NT2/D1 (cell line): ENCODE measurements at places on chromosomes 1 and 21.

- DNase-seq: no peak
Observed at GRCh38 chr1:31062867-31063380, 2.6 kb downstream of the PUM1 start.

- peak; percentile 36 for DNase-seq
Observed at GRCh38 chr1:6052543-6053205, 7.0 kb downstream of the KCNAB2 start.

DNA sequence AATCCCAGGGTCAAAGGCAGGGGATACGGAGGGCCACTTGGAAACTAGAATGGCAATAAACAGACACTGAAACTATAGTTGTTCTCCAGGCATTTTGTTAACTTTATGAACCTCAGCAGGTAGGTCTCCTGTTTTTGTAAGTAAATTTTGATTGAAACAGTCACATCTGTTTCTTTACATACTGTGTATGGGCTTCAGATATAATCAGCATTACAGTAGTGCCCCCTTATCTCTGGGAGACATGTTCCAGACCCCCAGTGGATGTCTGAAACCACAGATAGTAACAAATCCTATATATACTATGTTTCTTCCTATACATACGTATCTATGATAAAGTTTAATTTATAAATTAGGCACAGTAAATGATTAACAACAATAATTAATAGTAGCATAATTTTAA is 11.5 kb downstream of the STIL start:
- no peak for DNase-seq

DNA sequence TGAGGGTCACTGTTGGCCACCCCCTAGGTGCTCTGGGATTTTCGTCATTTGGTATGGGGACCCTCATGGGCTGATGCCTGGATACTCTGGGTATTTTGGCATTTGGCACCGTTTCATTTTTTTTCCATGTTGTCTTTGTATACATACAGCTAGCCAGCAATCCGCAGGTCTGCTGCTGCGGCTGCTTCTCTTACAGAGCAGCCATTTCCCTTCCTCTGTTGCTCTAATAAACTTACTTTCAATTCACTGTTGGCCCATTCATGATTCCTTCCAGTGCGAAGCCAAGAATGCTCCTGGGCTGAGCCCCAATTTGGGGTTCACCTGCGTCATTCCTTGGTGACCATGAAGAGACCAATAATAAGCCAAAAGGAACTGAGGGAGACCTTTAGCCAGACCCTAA is 21.5 kb downstream of the GON4L start:
- no peak for DNase-seq

DNA sequence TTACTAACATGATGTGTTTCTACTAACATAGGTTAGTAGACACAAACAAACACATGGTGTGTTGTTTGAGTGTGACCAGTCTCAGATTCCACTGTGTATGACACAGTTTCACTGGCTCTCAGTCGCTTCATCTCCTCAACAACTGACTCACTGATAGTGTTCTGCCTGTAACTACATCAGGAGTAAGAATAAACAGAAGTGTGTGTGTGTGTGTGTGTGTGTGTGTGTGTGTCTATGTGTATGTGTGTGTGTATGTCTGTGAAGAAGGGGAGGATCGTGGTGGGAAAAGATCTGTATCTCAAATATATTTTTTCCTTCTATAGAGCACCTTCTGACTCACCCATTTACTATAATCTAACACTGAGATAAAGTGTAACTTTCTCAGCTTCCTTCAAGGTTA is 391.0 kb downstream of the PTPRC start:
- DNase-seq: no peak

DNA sequence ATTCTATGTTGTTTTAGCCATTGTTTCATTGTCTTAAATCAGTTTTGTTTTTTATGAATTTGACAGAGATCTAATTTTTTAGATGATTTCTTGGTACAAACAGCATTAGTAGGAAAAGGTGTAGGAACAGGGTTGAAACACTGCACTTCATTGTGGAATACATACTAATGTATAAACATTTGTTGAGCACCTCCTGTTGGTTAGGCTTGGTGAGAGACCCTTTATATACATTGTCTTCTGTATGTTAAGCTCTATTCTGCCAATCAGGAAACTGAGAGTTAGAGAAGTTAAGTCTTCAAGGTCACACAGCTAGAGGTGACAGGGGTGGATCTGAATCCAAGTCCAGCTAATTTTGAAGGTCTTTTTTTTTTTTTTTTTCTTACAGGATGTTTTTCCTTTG is 192.7 kb downstream of the VPS13D start:
- DNase-seq: no peak

GRCh38 chr1:51086496-51087271 is 15.3 kb upstream of the C1orf185 start:
- DNase-seq: no peak

DNA sequence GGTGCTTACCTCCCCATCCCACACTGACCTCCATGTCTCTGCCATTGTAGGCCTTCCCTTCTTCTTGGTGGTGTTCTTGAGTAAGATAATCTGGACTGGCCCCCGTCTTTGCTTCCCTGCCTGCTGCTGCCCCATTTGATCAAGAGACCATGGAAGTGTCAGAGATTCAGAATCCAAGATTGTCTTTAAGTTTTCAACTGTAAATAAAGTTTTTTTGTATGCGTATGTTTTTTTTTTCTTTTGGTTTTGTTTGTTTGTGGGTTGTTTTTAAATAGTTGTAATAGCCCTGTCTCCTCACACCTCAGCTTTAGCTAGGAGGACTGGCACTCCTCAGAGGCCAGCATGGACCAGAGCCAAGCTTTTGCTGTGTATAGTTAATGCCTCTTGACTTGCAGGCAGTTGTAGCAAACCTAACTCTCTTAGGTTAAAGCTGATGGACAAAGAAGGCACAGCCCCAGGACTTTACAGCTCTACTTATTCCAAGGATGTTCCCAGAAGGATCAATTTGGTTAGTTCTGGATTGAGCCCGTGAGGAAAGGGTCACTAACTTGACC is 5.6 kb upstream of the YBX1 start:
- no peak for DNase-seq

DNA sequence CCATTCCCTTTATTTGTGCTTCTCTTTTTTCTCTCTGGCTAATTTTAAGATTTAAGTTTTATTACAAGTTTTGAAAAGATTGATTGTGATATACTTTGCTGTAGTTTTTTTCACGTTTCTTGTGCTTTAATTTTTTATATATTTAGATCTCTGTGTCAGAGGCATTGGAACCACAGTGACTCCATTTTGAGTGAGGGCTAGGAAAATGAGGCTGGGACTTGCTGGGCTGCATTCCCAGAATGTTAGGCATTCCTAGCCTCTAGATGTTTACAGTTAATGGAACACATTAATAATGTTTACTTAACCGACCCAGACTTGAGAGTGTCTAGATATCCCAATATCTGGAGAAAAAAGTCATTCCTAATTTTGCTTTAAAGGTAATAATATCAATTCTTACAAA is 939.4 kb downstream of the BRINP3 start:
- DNase-seq: no peak

GRCh38 chr1:190688096-190688495 is 210.4 kb upstream of the BRINP3 start:
- DNase-seq: no peak
